Cortex of kidney (tissue), 1 donor: ENCODE measurements at places on chromosomes 6 and 20.

DNA sequence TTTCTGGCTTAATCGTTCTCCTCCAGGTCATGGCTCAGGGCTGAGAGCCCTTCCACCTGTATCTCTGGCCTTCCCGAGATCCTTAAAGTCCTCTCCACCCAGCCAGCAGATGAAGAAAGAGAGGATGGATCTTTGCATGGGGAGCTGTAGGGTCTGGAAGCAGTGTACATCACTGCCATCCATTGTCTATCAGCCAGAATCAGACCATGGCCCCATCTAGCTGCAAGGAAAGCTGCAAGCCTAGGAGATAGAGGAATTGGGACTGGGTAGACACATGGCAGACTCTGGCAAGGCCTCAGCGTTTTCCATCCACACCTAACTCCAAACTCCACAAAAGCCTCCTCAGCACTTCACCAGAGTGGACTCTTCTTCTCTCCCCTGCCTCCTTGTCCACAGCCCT, 113.8 kb upstream of the MAFB start:
- DNase-seq: no peak

DNA sequence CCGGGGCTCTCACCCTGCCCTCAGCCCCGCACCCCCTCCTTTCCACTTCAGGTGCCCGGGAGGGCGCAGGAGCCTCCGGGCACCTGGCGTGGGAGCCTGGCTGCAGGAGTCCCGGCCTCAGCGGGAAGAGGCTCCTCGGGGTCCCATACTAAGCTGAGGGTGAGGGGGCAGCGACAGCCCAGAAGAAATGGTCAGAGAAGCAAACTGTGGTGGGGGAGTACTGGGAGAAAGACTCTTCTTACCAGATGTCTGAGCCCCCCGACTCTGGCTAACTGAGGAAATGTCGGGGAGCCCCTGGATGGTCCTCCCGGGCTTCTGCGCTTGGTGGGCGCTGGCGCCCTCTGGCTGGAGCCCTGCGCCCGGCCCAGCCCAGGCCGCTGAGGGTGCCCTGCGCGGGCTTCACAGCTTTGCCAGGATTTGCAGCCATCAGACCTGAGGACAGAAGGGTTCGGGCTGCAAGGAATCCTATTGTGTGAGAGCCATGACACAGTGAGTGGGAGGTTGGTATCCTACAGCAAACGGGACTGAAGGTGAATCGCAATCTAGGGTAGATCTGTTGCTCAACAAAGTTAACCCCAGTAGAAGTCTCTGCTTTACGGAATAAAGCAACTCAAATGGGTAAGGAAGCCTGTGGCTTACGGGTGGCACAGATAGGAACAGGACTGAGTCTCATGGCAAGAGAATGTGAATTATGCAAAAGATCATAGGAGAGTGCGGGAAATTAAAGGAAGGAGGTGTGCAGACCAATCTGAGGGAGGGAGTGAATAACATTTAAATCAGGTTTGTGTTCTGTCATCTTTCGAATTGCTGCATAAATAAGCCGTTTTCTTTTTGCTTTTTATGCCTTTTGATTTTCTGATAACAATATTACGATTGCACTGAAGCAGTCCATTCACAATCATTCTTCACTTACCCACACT, 639 bp upstream of the RCAN2 start:
- DNase-seq: no peak

DNA sequence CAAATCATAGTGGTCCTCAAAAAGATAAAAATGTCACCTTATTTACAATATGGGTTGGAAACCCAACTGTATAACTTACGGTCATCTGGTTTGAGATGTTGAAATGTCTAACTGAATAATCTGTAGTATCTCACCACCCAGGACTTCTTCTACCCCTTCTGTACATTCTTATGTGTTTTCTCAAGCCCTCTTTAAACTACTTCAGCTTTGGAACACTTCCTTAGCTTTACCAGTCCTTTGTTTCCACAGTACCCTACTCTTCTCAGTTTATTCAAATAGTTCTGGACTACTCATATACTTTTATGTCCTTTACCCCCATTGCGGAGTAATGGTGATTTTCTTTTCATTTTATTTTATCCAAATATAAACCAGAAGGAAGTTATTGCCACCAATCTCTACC, 128.6 kb upstream of the FOXO3 start:
- no peak for DNase-seq

GRCh38 chr6:166562726-166563125, 23.8 kb downstream of the RAMACL start:
- no peak for DNase-seq

- DNase-seq: no peak
Observed at GRCh38 chr6:8268156-8268555, 165.8 kb upstream of the EEF1E1 start.

GRCh38 chr6:31829633-31830283, 2.2 kb downstream of the HSPA1B start:
- DNase-seq: no peak

DNA sequence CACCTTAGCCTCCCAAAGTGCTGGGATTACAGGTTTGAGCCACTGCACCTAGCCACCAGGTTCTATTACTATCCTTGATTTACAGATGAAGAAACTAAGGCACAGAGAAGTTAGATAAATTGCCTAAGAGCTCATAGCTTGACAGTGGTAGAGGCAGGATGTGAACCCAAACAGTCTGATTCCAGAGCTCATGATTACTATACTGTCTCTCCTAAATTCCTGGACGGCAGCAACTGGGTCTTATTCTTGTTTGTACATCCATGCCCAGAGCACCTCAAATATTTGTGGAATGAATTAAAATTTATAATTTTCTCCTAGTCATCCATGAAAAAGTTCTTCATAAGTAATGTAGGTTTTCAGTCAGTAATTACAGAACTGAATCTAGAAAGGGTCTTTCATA, 15.1 kb downstream of the PDSS2 start:
- DNase-seq: no peak

DNA sequence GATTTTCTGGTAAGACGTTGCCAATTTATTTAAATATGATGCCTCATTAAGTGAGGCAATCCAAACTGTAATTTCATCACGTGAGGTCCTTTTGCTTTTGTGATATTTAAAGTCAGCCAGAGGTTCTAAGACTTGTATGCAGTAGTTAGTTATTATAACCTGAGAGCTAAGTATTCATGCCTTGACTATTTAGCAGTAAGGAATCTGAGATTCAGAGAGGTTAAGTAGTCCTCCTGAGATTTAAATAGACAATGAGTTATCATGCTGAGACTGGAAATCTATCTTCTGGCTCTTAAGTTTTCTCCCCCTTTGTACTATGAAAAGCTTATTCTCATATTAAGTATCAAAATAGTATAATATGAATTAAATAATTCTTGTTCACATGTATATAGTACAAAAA, 158.0 kb downstream of the UTRN start:
- DNase-seq: no peak

DNA sequence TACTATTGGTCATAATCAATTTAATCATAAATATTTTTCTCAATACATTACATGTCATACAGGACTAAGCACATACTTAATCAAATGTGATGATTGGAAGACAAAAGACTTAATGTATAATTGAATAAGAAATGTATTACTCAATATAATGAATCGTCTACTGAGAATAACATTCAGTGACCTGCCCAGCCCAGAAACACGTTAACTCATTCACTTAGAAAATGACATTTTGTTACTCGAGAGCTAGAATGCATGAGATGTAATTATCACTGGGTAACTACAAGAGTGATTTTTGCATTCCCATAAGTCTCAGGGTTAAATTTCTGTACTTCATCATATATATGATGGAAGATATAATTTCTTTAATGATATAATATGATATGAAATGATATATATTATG, 444.8 kb downstream of the EYS start:
- no peak for DNase-seq

DNA sequence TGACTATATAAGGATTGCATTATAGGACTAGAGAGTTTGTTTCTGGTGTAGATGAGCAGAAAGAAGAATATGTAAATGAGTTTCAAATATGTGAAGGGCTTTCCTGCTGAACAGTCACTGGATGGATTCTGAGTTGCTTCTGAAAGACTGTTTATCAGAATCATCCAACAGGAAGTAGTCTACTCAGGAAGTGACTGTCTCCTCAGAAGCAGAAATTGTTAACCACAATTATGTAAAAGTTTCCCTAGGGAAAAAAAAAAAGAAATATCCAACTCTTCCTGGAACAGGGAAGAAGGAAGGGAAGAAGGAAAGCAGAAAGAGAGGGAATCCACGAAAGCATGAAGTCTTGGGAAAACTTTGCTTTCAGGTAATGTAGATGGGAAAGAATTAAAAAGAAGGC, 138.9 kb downstream of the TENT5A start:
- DNase-seq: no peak

GRCh38 chr6:160742090-160742489, 40.0 kb downstream of the PLG start:
- DNase-seq: no peak
